Stimulated activated CD4-positive, alpha-beta T cell treated with anti-CD3 and anti-CD28 coated beads, Interleukin-15, amount 100 ng/mL, for 24 hours (primary cell): ENCODE measurements at places on chromosomes 12 and 14.

DNA sequence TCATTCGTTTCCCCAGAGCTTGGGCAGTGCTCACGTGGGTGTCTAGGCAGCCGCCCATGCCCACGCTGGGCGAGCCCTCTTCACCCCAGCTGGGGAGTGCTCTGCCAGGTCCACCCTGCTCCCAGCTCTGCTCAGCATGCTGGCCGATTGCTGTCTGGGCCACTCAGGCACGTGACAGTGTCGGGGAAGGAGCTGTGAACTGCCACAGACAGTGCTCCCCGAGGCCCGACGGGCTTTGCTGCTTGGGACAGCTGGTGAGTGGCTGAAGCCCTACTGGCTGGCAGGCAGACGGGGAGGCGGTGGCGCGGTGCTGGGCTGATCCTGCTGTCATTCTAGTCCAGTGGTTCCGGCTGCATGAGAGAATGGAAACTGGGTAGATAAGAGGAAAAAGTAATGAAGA, 15.8 kb downstream of the NOC4L start:
- DNase-seq: no peak

- DNase-seq: peak; percentile 57
Measured at GRCh38 chr12:121579190-121579791, 1.5 kb downstream of the KDM2B start.

GRCh38 chr12:88310069-88310468, 168.0 kb downstream of the TMTC3 start:
- no peak for DNase-seq

- DNase-seq: no peak
Measured at GRCh38 chr12:16348435-16349130, 1.1 kb downstream of the MGST1 start.

- peak; percentile 13 for DNase-seq
Measured at GRCh38 chr14:91649930-91650329, 82.0 kb downstream of the CATSPERB start.

DNA sequence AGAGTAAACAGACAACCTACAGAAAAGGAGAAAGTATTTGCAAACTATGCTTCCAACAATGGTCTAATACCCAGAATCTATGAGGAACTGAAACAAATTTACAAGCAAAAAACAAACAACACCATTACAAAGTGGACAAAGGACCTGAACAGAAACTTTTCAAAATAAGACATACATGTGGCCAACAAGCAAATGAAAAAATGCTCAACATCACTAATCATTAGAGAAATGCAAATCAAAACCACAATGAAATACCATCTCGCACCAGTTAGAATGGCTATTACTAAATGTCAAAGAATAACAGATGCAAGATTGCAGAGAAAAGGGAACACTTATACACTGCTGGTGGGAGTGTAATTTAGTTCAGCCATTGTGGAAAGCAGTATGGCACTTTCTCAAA, 125.8 kb downstream of the C12orf42 start:
- no peak for DNase-seq

GRCh38 chr14:105173901-105174894, 5.6 kb upstream of the JAG2 start:
- peak; percentile 46 for DNase-seq

GRCh38 chr12:50708631-50709030, 55.3 kb upstream of the ATF1 start:
- no peak for DNase-seq

DNA sequence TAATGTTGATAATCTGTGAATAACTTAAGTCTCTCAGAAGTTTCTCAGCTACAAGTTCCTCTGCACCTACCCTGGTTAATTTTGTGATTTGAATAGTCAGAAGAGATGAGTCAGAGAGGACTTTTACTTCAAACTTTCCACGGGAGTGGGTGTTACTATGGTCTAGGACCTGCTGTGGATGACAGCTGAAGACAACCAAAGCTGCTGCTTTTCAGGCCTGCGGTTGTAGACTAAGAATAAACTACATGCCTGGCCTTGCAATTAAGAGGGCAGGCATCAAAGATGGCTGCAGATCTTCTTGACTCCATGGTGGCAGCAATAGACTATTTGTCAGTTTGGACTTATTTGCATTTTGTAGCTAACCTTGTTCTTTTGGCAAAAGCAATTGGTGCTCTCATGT, 227.1 kb upstream of the KRR1 start:
- DNase-seq: peak; percentile 61

- DNase-seq: no peak
Measured at GRCh38 chr14:37559386-37559785, 35.7 kb downstream of the FOXA1 start.

DNA sequence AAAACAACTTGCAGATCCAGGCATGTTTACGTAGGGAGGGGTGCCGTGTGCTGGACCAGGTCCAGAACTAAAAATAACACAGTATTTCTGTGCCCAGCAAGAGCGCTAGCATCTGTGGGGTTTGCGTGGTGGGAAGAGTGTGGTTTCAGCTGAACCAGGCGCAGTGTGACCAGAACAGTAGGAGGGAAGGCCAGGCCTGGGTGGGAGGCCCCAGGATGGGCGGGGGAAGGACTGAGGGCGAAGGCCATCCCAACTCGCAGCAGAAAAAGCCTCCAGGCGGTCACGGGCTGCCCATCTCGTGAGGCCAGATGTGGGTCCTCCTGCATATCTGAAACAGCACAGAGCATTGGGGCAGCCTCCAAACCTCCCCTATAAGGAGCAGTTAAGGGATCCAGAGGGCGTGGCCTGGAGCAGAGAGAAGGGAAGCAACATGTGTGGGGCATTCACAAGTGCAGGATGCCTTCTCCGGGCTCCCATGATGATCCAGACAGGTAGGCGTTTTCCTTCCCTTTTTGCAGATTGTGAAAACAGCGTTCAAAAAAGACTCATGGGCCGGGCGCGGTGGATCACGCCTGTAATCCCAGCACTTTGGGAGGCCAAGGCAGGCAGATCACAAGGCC, 17.8 kb upstream of the CD9 start:
- DNase-seq: no peak

GRCh38 chr12:2198005-2198501, 145.3 kb downstream of the CACNA1C start:
- no peak for DNase-seq

DNA sequence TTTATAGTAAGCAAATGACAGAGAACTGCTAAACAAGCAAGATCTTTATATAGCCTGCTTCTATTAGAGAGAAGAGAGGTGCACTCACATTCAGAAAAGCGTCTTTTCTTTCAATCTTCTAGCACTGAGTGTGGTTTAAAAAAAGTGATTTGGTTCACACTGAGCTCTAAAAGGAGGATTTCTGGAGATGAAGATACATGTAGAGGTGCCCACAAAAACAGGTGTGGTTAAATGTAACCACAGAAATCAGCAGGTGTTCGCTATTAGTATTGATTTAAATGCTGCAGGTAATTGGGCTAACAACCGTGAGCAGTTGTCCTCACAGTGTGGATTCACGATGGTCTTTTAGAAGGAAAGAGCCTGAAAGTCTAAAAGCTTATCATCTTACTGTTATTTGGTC, 10.7 kb downstream of the PKP2 start:
- no peak for DNase-seq

- peak; percentile 5 for DNase-seq
Measured at GRCh38 chr14:67934087-67934486, 114.5 kb downstream of the RAD51B start.

- no peak for DNase-seq
Measured at GRCh38 chr12:101780599-101780998, 41.3 kb upstream of the SYCP3 start.

GRCh38 chr14:104925214-104925854, 655 bp downstream of the PLD4 start:
- DNase-seq: no peak

- DNase-seq: no peak
Measured at GRCh38 chr12:13851828-13852227, 129.6 kb downstream of the GRIN2B start.

- no peak for DNase-seq
Measured at GRCh38 chr12:122412851-122413433, 9.5 kb downstream of the CLIP1 start.

DNA sequence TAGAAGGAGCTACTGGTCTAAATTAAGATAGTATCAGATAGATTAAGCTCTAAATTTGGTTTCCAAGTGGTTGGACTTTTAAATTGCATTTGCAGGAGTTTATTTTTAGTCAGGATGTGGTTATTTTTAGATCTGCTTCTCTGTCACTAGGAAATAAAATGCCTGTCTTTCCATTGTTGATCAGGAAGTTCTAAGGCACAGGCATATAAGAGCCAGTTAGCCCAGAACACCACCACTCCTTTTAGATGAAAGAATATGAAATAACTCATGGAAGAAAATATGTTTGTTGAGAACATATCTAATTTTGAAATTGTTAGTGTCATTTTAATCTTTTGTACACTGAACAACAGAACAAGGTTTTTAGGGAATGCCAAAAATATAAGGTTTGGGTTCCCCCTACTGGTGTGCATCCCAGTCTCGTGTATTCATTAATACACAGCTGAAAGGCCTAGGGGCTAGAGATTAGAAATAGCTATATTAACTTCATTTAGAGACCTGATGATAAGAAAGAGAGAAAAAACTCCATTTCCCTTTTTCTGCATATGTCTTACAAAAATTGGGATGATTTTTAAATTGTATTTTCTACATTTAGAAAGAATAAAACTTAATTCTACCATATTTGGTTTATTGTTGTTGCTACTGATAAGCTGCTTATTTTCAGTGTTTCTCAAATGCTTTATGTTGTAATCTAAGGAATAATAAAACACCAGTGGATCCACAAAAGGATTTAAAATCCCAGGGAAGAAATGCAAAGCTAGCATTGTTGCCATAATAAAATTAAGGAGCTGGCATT, 67.2 kb downstream of the RIC8B start:
- DNase-seq: peak; percentile 31

DNA sequence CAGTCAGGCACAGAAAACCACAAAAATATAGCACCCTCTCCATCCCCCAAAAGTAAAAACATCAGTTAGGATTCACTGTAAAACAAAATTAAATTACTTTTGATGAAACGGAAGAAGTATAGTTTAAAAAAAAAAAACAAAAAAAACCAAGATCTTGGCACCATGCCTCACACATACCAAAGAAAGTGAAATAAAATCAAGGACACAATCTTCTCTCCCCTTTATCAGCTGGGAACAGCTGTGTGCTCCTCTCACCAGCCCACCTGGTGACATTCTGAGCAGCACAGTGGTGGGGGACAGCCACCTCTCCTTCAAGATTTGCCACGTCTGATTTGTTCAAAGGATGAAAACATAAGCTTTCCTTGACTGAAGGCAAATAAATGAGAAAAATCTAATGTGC, 55.5 kb downstream of the ESR2 start:
- no peak for DNase-seq

- DNase-seq: no peak
Measured at GRCh38 chr12:18749386-18749957, 11.6 kb downstream of the CAPZA3 start.

DNA sequence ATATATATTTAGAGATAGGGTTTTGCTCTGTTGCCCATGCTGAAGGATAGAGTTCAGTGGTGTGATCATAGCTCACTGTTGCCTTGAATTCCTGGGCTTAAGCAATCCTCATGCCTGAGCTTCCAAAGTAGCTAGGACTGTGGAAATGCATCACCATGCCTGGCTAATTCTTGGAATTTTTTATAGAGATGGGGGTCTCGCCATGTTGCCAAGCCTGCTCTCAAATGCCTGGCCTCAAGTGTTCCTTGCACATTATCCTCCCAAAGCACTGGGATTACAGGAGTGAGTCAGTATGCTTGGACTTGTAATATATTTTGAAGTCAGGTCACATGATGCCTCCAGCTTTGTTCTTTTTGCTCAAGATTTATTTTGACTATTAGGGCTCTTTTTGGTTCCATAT, 178.0 kb downstream of the RPAP3 start:
- DNase-seq: no peak

DNA sequence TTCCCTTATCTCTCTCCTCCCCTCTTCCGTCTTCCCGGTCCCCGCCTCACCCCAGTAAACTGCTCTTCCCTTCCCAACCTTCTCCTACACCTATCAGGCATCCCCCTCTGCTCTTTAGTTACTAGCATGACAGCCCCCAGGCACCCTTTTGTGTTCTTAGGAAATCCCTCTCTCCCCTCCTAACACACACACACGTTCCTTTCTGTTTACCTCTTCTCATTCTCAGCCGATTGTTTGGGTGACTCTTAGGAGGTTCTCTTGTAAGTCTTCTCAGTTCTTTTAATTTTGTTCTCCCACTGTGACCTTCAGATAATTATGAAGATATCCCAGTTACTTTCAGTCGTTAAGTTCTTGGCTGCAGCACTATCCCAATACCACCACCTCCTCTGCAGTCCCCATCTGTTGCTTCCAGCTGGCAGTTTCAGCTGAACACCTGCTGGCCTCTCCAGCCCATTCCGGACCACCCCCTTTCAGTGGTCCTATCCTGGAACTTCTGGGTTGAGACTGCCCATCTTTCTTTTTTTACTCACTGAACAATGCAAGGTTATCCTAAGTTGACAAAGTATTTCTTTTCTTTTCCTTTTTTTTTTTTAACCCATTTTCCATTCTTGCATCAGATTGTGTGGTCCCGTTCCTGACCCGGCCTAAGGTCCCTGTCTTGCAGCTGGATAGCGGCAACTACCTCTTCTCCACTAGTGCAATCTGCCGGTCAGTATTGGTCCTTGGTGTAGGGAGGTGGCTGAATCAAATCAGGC, 711 bp downstream of the MARS1 start:
- DNase-seq: no peak

DNA sequence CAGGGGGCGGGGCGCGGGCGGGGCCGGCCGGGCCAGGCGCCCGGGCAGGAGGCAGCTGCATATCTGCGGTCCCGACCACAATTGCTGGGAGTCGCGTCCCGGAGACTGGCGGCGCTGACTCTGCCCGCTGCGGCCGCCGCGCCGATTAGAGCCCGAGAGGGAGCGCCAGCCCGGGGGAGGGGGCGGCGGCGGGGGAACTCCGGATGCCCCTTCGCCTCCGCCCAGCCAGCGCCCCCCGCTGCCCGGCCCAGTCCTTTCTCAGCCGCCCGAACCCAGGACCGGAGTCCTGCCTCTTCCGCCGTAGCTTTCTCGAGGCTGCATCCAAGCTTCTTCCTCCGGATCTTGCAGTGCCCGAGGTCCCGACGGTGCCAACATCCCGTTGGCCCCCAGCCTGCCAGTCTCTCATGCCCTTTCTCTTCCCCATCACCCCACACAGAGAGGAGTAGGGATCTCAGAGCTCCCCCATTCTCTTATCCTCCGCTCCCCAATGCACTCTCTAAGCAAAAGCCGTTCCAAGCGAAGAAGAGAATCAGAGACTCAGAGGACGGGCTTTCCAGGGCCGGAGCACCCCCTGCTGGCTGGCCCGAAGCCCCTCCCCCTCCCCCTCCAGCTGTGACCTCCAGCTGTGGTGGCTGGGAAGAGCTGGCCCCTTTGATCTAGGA, 8.8 kb upstream of the SP7 start:
- peak; percentile 83 for DNase-seq

DNA sequence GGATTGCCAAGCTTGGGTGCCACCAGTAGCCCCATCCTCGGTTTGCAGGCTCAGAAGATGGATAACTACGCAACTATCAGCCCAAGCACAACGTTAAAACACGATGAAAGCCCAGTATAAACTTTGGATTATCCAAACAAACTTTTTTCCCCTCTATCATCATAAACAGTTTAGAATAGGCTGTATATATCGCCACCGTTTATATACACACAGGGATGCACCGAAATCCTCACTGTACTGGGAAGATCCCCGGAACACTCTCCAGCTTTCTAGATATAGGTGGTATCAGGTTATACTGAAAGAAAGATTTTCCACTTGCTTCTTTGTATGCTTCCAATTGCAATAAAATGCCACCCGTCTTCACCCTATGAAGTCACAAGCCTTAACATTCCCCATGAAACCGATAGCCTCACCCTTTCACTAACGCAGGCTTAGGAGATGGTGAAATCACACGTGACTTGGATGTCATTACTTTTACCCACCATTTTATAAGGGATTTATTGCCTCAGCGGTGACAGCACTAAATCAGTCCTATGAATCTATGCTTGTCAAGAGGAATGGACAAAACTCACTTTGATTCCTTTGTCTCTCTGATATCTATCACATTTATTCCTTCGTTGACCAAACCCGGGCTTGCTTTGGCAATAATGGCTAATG, 207.6 kb upstream of the FOXN3 start:
- no peak for DNase-seq
